ENCODE measurements at places on chromosomes 1 and 21. TPM values are rescaled to one million over a fixed set of nuclear protein-coding genes. Genes with fewer than 3 reads are reported as not detected.

- no peak for DNase-seq
These were observed 25.4 kb upstream of the KIAA0040 start for GRCh38 chr1:175217721-175218531.

- no peak for DNase-seq
These were observed 81.4 kb upstream of the CASZ1 start for GRCh38 chr1:10877894-10878293.

Gene SLAMF1
- not detected for total RNA-seq

GRCh38 chr1:168054117-168054516 lies 82.6 kb downstream of the GPR161 start:
- no peak for DNase-seq

GRCh38 chr1:165011991-165012531 lies 344.5 kb downstream of the LMX1A start:
- no peak for DNase-seq

GRCh38 chr1:229470406-229471043 lies 36.6 kb upstream of the ACTA1 start:
- DNase-seq: no peak

- DNase-seq: no peak
These were observed 89.0 kb downstream of the URB2 start for GRCh38 chr1:229714964-229715603.

All from adrenal gland (tissue), 19 donors.